Choroid plexus epithelial cell (primary cell): ENCODE measurements at places on chromosomes 1 and 21.

GRCh38 chr1:60893136-60893930 is 189.0 kb upstream of the NFIA start:
- DNase-seq: no peak

- DNase-seq: peak; percentile 62
These were observed 680 bp upstream of the CNN3 start for GRCh38 chr1:94927405-94928175.

- DNase-seq: no peak
These were observed 32.0 kb downstream of the INPP5B start for GRCh38 chr1:37914719-37915475.

GRCh38 chr1:46637444-46638083 is 21.0 kb upstream of the MOB3C start:
- DNase-seq: no peak

DNA sequence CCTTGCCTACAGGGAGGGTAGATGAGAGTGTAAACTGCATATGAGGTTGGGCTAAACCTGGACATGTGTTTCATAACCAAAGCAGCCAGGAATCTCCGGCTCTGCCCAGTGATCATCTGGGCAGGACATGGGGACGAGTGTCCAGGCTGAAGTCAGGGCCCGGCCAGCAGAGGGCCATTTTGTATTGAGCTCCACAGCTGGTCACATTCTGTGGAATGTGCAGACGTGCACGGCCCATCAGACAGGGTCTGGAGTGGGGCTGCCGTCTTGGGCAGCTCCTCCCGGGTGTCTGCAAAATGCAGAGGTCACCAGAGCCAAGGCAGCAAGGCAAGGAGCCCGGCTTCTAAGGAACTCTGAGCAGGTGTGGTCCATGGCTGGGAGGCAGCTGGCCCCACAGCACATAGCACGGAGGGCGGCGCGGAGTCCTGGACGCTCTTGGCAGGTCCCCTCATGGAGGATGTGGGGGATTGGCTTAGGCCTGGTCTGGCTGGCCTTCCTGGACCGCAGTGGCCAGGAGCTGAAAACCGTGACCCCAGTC is 6.2 kb downstream of the LRRC3 start:
- DNase-seq: no peak

- DNase-seq: no peak
These were observed 133.7 kb downstream of the SMYD2 start for GRCh38 chr1:214414691-214415090.

DNA sequence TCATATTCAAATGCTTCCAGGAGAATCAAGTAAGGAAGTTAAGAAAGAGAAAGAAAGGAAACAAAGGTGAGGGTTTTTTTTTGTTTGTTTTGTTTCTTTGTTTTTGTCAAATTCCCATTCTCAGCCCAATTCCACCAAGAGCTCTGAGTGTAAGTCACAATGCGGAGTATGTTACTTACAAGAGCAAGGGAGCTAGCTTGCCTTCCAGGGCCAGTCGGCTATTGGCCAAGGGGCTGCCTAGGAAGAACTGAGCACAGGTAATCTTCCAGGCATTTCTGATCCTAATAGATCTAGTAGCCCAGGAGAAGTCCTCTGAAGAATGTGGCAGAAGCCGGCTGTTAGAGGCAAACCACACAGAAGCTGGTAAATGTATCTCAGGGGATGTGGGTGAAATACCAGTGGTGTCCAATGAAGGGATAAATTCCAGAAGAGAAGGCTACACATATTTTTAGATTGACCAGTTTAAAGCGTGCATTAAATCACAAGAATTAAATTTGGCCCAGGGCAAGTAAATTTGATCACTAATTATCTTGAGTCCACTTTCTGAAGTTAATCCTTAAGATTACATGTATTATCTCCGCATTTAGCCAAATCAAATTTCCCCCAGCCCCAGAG is 239.6 kb upstream of the ADAMTS5 start:
- DNase-seq: peak; percentile 33
